ENCODE measurements at places on chromosomes 7 and 10. TPM values are rescaled to one million over a fixed set of nuclear protein-coding genes. Genes with fewer than 3 reads are reported as not detected.

DNA sequence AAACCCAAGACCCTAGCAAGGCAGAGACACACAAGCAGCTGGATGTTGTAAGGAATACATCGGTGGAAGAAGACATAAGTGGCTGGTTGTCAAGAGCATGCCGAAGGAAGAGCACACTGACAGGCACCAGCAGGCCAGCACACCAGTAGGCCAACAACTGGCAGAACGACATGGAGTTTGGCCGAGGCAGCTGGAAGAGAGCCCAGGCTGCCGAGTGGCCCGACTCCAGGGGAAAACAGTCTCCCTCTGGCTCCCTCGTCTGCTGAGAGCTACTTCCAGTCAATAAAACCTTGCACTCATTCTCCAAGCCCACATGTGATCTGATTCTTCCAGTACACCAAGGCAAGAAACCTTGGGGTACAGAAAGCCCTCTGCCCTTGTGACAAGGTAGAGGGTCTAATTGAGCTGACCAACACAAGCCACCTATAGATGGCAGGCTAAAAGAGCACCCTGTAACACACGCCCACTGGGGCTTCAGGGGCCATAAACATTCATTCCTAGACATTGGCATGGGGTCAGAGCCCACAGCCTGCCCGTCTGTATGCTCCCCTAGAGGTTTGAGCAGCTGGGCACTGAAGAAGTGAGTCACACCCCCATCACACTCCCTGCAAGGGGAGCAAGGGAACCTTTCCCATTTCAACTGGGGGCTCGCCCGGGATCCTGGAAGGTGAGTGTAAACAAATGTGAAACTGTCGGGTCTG, 14.7 kb upstream of the TNS3 start:
- no peak for DNase-seq

ENO4 gene
- 0.19 TPM for total RNA-seq

- no peak for DNase-seq
Measured at GRCh38 chr10:32982293-32982709, 24.3 kb upstream of the ITGB1 start.

SAMD9L gene
- total RNA-seq = 5.2 TPM

DNA sequence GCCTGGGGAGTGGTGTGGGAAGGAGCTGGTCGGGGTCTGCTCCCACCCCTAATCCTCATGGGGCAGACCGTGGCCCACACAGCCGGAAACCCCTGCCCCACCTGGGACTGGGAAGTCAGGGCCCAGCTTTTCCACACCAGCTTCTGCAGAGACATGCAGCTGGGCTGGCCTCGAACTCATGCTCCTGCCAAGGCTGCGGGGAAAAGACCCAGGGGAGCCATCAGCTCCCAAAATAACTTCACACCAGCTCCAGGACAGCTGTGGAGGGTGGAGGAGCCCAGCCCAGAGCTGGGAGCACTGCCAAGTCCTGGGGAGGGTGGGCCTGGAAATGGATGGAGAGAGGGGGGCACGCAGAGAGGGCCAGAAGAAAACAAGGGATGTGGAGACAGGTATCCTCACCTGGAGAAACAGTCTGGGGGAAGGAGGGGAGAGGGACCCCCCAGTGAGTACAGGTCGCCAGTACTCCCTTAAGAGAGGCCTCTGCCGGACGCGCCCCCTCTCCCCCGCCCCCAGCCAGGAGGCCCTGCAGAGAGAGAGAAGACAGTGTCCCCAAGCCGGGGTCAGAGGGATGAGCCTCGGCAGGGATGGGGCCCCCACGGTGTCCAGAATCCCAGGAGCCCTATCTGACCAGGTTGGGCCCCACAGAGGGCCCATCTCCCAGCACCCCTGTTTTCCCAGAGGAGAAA, 11.5 kb upstream of the GRIFIN start:
- no peak for DNase-seq

- DNase-seq = no peak
Measured at GRCh38 chr10:7587168-7587864, 79.5 kb downstream of the ITIH5 start.

CPN1 gene
- total RNA-seq = 95.7 TPM

SFRP4 gene
- 0.28 TPM for total RNA-seq

- DNase-seq = no peak
Measured at GRCh38 chr7:65967361-65968155, 14.5 kb downstream of the GUSB start.

BAMBI gene
- total RNA-seq = 10.6 TPM

SLC26A3 gene
- under 0.01 TPM for total RNA-seq

- DNase-seq = no peak
Measured at GRCh38 chr10:11025978-11026377, 8.3 kb downstream of the CELF2 start.

- DNase-seq = no peak
Measured at GRCh38 chr7:55066524-55066923, 47.7 kb downstream of the EGFR start.

DNA sequence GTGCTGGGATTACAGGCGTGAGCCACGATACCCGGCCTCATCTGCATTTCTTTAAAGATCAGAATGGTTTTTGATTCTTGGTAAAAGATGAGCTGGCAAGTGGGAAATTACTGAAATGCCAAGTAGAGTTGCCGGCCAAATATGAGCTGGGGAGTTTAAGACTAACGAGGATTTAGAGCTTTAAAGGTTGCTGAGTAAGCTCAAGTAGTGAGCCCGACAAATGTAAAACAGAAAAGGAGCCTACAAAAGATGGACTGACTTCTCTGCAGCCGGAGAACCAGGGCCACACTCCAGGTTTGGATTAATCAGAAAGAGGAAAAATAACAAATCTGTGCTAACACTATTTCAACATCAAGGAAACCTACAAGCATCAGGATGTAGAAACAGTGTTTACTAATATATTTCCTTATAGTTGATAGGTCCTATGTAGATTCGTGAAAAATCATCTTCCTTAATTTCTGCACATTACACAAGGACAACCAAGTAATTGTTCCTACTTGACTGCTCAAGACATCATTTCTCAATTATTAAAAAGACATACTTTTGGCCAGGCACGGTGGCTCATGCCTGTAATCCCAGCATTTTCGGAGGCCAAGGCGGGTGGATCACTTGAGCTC, 49.6 kb downstream of the MPP7 start:
- DNase-seq = no peak

DNA sequence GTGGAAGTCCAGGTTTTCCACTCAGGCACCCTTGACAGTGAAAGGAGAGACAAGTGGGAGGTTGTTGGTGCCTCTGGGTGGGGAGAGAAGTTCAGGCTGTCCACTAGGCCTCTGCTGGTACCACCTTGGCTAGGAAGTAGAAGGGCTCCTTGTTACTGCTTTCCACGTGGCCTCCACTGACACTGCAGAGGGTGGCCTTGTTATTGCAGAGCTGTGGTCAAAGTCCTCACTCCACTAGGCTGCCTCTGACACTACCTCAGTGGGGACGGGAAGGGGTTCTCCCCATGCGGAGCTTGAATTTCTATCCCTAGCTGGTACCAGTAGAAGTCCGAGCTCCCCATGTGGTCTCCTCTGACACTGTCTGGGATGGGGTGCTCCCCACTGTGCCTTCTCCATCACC, 14.9 kb upstream of the STOX1 start:
- DNase-seq = no peak

DNA sequence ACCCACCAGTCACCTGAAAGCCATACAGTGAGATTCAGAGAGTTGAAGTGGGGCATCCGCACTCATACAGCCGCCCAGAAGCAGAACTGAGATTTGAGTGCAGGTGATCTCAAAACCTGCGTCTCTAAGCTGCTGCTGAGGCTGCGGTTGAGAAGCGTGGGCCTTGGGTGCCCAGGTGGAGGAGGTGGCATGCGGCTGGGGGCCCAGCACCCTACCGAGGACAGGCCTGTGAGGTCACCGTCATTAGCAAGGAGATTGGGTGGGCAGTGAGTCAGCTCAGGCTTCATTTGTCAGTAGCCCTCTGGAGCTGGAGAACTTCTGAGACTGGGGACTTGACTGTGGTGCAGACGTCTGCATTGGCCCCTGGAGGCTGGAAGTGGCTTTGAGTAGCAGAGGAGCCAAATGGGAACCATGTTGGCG, 29.8 kb downstream of the ZMIZ1 start:
- DNase-seq = no peak

CHAT gene
- total RNA-seq = not detected

GRCh38 chr7:30304177-30304884, 19.9 kb downstream of the ZNRF2 start:
- no peak for DNase-seq

DNA sequence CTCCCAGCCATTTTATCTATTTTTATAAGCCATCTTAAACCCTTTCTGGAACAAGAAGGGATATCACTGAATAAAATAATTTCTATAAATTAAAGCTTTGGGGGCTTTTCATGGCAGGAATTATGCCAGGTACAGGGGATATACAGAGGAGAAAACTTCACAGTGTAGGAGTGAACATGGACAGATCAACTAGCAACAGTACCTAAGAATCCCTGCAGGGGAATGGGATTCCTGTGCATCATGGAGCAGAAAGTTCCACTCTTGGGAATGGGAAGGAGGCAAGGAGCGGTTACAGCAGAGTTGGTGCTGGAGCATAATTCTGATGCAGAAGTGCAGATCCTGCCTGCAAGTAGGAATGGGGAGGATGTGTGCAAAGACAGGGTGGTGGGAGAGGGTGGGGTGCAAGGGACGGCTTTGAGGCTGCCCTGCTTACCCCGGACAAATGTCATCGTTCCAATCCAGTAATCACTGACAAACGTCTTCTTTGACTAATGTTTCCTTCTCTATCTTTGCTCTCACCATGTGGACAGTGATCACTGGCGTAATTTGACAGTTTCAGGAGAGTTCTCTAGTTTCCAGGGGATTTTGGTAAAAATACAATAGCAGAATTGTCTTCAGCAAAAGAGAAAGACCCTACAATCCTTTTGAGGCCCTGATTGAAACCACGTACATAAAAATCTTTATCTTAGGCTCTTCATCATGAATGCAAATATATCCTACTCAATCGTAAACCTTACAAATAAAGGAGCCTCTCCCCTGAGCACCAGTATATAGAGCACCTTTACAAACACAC, 196.7 kb downstream of the HECW1 start:
- no peak for DNase-seq

ABCA13 gene
- 1.0 TPM for total RNA-seq

- no peak for DNase-seq
Measured at GRCh38 chr7:41334071-41334862, 368.6 kb downstream of the INHBA start.

- DNase-seq = no peak
Measured at GRCh38 chr7:22589641-22590201, 89.7 kb upstream of the STEAP1B start.

VIPR2 gene
- 0.05 TPM for total RNA-seq
